Activated CD4-positive, CD25-positive, alpha-beta regulatory T cell treated with anti-CD3 and anti-CD28 coated beads, Interleukin-2, amount 50 U/mL, for 72 hours (primary cell): ENCODE measurements at places on chromosomes 4 and X.

DNA sequence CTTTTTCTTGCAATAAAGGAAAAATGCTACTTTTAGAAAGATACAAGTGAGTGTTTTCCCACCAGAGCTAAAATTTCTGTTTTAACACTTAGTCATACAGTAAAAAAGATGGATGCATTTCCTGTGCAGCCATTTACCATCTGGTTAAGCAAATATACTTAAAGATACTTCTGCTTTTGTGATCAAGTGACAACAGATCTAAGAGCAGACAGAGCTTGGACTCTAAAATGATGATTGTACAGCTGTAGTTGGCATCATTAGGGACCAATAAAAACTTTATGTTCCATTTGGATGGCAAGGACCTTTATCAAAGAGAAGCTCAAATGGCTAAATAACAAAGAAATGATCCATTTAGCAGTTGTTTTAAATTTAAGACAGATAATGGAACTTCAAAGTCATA is 270.8 kb downstream of the FSTL5 start:
- no peak for DNase-seq

DNA sequence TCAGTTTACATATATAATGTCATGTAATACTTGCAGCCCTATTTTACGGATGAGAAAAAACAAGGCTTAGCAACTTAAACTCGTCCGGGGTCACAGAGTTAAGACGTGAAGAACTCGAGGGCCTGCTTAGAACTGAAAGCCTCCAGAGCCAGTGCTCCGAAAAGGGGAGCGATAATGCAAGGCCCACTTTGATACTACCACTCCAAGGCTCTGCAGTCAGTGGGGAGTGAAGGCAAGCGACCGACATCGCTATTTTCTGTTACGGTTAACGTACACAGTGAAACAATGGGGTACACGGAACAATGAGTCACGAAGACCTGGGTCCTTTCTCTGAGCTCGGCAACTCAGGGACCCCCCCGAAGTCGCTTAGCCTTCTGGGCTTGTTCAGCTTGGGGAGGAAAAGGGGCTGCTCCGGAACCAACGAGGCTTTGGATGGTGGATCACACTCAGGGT is 965 bp downstream of the PPA2 start:
- no peak for DNase-seq

DNA sequence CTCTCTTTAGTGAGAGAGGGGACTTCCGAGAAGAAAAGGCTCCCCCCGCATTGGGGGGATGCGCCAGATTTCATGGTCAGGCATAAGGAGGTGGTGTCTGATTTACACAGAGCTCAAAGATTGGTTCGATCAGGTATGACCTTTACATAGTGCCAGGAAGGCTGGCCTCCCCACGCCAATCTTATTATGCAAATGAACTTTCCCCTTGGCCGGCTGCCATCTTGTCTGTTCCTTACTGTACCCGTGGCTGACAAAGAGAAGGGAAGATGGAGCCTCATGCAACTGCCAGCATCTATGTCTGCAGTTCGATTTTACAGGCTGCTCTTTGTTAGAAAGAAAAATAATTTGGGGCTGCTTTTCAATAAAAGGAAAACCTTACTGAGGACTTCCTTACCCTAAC is 197.2 kb downstream of the GPM6A start:
- DNase-seq, result no peak

DNA sequence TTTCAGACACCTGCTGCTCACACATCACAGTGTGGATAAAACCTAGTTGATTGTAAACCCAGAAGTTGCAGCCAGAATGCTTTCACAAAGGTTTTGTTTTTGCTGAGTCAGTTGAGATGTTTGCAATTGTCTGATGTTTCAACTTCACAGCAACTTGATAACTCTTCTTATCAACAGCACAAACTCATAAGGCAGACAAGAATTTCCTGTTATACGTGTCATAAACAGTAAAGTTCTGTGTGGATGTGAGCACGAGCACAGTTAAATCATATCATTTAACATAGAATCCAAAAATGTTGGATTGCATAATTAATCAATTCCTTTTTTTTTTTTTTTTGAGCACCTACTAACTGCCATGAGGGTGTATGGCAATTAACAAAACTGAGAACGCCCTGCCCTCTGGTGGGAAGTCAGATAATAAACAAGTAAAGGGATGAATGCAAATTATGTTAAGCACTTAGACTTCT is 512.2 kb downstream of the PDHA2 start:
- DNase-seq, result no peak

DNA sequence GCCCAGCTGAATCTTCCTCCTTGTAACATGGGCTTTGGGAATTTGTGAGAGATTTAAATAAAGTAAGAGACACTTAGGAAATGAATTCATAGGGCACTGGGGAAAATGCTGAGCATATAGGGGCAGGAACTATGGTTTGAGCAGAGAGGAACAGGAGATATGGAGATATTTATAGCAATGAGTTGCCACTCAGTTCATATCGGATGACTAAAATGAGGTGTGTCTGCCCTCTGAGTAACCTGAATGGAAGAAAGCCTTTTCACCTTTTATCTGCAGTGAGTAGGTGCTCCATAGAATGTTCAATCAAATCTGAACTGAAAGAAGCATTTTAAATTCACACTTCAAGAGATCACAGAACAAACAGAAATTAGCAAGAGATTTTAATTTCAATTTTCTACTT is 105.7 kb downstream of the CEP44 start:
- DNase-seq, result no peak

DNA sequence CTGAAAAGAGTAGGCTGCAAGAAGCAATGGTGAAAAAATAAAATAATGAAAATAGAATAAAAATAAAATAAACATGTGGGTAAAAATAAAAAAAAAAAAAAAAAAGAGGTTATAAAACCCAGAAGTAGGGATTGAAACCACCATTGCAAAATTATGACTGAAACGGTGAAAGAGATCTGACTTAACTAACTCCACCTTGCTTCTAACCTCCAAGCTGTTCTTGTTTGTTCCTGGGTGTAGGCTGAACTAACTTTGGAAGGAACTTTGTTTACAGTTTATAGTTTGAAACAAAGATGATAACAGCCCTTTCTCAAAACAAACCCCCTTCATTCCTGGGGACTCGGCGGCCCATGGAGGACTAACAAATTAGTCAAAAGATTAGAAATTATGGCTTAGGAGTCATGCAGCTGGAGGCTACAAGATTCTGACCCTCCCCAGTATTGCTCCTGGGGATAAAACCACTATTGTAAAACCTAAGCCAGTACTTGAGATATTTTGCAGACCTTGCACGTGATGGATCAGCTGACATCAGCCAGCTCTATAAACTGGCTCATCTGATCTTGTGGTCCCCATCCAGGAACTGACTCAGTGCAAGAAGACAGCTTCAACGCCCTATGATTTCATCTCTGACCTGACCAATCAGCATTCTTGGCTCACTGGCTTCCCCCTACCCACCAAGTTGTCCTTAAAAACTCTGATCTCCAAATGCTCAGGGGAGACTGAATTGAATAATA is 30.4 kb downstream of the DDX60L start:
- no peak for DNase-seq

DNA sequence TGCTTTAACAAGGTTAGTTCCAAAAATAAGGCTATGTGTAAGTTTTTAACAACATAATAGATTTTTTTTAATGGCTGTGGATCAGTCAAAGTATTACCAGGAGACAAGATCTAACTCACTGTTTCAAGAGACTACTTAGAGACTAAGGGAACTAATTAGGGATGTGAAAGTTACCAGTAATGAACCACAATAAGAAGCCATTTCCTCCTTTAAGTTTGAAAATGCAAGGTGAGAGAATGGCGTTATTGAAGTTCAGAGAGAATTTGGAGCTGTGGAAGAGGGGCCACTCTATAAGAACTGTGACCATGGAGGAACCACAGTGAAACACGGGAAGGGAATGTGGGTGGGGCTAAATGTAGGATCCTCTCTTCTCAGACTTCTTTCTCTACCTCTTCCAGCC is 624.2 kb downstream of the GLUD2 start:
- no peak for DNase-seq

GRCh38 chr4:68536375-68536774 is 39.7 kb downstream of the UGT2B17 start:
- DNase-seq, result no peak

DNA sequence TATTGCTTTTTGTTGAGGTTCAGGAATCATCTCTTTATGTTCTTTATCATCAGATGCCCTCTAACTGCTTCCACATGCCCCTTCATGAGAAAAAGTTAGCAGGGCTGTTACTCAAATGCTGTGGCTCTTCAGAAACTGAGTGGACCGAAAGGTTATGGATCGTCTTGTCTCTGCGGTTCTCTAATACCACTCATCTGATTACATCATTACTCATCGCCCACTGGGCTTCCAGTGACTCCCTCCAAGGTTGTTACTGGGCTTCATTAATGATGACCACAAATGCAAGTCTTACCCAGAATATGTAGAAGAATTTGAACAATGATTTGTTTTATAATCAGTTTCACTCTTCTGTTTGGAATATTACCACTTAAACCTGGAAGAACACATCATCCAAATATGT is 67.7 kb downstream of the RWDD4 start:
- DNase-seq, result no peak

- no peak for DNase-seq
These were observed 484.5 kb downstream of the PACRGL start for GRCh38 chr4:21184788-21185187.
